ENCODE measurements at places on chromosomes 7 and 10. TPM values are rescaled to one million over a fixed set of nuclear protein-coding genes. Genes with fewer than 3 reads are reported as not detected.
A peak's percentile ranks its signal among the peaks of the same experiment; 100 is the strongest.

SLC13A4 gene
- not detected for total RNA-seq

GRCh38 chr10:102741726-102742237 is 2.0 kb upstream of the WBP1L start:
- no peak for DNase-seq

- peak; percentile 72 for DNase-seq
Measured at GRCh38 chr10:14564268-14564744, 210.4 kb downstream of the FAM107B start.

MSMB gene
- not detected for total RNA-seq

DNA sequence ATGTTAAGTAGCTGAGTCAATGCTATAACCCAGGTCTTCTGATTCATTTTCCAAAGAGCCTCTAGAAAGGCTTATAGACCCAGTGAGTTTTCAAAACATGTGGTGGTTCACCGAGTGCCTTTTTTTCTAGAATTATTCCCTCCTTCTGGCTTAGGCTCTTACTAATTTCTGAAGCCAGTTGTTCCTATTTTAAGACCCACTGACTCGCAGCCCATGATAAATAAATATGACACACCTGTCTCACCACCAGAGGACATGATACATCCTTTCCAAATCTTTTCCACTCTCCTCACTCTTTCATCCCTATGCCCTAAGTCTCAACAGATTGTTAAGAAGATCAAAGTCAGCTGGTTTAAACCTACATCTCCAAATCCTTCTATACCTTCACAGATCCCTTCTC is 126.0 kb upstream of the WNT16 start:
- DNase-seq: no peak

NEUROG3 gene
- total RNA-seq: not detected

LMOD2 gene
- not detected for total RNA-seq

GRCh38 chr7:69104023-69104422 is 494.3 kb upstream of the AUTS2 start:
- no peak for DNase-seq

C10orf95 gene
- total RNA-seq: 0.33 TPM

DNA sequence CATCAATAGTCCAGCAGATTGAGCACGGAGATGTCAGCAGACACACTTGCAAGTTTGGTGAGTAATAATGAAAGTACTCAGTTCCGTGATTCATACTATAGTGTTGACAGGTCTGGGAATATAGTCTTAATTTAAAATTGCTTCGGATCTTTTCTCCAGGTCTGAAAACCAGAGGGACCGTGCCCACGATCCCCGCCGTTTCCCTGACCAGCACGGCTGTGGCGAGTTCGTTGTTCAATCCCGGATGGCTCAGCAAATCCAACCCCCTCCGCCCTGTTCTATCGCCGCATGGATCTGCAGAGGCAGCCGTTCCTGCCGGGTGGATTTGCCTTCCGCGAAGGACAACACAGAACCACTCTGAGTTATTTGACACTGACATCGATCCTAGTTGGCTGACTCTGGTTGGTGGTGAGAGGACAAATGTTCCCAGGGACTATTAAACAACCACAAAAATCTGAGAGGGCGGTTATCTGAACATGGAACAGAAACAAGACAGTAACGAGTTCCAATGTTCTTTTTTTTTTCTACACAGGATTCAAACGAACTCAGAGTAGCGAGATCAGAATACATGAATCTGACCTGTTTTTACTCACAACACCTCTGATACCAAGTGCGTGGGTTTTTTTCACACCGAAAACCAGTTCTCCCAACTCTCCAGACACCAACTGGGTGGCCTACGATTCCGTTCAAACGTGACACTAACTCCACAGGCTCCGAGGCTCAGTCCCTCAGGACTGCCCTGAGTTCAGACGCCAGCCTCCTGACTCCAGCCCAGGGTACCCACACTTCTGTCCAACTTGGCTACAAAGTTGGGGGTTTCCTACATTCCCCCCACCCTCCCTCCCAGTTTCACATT is 52.7 kb downstream of the RBM17 start:
- DNase-seq: peak; percentile 81

- no peak for DNase-seq
Measured at GRCh38 chr10:5805711-5806110, 7.5 kb downstream of the GDI2 start.

- DNase-seq: no peak
Measured at GRCh38 chr7:46675456-46675855, 754.4 kb upstream of the IGFBP3 start.
